ENCODE measurements at places on chromosomes 1 and 21.

DNA sequence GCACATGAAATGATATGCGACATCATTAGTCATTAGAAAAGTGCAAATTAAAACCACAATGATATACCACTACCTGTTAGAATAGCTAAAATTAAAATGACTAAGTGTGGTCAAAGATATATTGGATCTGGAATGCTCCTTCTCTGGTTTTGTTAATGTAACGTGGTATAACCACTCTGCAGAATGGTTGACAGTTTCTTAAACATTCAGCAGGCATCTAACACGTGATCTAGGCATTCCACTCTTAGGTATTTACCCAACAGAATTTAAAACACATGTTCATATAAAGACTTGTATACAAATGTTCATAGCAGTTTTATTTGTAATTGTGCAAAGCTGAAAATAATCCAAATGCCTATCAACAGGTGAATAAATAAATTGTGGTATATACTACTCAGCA is 165.0 kb upstream of the PLXNA2 start:
- DNase-seq, result no peak

DNA sequence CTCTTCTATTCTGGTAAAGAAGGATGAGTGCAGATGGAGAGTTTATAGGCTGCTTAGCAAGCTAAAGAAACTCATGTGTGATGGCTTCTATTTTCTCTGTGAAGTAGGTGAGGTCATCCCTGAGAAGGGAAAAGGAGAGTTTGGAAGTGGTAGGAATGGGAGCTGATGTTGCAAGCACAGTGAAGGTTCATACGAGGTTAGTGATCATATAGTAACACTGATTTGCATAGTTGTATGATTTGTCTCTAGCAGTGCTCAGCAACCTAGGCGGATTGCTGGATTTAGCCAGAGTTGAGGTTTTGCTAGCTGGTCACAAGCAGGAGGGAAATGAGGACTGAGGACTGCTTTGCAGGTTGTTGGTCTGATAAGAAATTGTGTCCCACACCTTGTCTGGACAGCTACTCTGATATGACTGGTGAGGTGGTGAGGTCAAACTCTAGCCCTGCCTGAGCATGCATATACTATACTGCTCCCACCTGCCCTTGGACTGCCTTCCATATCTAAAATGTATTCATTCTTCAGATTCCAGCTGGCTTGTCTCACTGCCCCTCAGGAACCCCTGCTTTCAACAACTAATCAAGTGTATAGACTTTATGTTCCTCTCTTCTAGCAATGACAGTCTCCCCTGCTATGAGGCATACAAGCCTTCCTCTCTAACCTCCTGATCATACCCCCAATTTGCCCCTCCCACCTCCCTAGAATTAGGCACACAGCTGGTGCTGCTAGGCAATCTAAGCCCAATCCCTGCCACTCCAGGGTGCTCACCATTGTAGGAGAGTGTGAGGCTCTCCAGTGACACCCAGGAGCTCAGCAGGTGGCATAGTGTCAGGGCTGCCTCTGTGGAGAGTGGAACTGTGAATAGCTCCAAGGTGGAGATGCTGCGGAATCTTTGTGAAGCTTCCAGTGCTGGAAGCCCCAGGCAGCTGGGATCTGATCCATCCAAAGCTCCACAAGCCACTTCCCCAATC is 18.5 kb downstream of the LRRC41 start:
- DNase-seq, result no peak

DNA sequence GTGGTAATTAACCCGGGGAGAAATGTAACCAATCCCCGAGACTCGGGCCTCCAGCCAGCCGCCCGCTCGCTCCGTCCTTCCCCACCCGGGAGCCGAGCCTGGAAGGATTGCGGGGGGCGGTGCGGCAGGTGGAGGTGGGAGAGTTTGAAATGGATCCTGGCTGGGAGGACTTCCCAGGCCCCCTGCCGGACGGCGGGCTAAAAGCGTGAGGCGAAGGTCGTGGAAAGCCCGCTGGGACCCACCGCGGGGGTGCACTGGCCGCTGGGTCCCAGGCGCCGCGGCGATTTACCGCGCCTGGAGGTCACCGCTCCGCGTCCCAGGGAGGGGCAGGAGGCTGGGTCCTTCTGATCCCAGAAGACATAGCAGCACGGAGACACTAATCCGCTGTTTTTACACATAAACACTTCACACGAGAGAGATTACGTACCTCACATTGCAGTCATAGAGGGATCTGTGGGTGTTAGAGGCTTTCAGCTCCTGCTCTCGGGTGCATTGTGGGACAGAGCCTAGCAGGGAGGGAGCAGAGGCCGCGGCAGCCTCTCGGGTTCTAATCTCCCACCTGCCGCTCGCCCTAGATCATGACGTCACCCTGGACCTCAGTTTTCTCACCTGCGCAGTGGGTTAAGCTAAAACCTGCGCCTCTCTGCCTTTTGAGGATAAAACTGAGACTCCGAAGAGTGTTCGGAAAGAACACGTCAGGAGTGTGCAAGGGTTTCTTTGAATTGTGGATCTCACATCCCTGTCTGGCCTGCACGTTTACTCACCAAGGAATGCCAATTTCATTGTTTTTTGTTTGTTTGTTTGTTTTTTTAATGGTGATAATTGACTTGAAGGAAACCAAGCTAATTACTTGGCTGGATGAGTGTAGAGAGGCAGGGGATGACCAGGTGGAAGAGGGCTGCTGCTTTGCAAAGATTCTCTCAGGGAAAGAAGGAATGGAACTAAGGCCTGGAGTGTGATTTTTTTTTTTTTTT is 17.1 kb upstream of the TMEM9 start:
- peak; percentile 43 for DNase-seq

DNA sequence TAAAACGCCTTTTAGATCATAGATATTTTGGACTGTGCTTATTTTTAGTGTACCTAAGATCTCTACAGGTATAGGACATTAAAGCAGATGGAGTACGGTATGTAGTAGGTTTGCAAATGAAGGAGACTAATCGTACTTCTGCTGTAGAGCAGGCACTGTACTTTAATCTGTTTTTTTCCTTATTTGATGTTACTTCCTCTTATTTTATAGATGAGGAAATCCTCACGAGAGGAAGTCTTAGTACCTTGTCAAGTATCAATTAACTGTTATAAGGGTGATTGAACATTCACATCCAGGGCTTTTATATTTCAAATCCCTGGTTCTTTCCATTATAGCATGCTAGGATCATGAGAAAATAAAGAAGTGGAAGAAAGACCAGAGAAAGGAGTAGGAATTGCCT is 41.1 kb downstream of the CACHD1 start:
- no peak for DNase-seq

GRCh38 chr1:41571041-41571440 is 86.6 kb upstream of the EDN2 start:
- DNase-seq, result no peak

DNA sequence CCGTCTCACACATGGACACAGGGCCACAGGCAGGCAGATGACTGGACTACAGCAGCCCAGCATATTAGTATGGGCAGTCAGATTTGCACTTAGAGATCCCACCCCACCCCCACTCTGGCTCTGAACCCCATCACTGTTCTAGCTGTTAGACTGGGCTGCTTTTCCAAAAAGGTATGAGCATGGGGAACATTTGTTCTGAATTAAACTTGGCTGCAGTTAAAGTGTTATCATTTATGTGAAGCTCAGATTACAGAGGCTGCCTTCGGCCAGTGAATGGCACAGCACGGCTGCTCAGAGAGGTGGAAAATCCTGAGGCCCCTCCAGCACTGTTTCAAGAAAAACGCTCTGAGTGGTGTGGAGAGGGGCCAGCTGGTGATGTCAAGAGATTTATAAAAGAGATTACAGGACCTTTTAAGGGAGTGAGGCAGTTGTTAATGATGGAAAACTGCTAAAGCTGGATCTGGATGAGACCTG is 6.9 kb upstream of the NOS1AP start:
- peak; percentile 34 for DNase-seq

GRCh38 chr1:40952744-40953315 is 26.7 kb upstream of the CTPS1 start:
- DNase-seq, result no peak

GRCh38 chr1:182699393-182700350 is 15.3 kb upstream of the RGS8 start:
- no peak for DNase-seq

DNA sequence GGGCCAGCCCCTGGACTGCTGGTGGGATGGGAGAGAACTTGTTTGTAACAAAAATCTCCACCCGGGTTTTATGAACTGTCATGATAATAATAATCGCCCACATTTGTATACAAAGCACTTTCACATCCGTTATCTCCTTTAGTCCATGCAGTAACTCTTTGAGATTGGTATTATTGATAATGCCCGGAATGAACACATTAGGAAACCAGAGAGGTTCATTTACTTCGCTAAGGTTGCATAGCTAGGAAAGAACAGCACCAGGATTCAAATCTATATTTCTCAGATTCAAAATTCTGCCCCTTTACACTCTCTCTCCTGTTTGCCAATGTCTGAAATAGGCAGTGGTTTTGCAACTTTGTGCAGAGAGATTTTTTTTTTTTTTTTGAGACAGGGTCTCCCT is 131.4 kb downstream of the FOXD2 start:
- DNase-seq, result no peak
